ENCODE measurements at places on chromosomes 4 and X.

DNA sequence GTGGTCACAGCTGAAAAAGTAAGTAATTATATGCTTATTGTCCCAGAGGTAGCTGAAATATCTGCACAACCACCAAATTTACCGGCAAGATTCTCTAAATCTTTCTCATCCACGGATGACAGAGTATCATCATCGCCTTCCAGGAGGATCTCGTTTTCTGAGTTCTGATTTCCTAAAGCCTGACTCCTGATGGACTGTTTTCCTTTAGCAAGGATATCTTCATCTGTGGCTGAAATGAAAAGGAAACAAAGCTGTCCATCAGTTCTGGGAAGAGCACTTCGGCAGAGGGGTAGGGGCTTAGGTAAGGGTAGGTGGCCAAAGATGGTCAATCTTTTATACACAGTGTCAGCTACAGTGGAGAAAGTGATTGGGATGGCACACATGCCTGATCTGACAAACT is 8.7 kb downstream of the MAB21L2 start:
- DNase-seq = no peak

GRCh38 chr4:74374561-74375327 is 9.8 kb downstream of the EREG start:
- DNase-seq = no peak

DNA sequence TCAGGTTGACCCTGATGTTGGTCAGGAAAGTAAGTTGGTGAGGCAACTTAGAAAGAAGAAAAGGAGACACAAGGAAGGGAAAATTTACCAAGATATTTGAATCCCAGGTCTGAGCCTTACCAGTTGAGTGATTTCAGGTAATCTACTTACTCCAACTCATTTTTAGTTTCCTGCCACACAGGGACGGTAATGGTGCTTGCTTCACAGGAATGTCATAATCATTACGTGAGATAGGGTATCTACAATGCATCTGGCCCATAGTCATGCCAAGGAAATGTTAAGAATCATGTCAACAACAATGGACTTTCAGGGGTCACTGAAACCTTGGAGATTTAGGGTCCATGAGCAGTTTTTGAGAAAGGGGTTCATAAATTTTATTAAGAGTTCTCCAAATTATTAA is 195.4 kb upstream of the HHIP start:
- no peak for DNase-seq

DNA sequence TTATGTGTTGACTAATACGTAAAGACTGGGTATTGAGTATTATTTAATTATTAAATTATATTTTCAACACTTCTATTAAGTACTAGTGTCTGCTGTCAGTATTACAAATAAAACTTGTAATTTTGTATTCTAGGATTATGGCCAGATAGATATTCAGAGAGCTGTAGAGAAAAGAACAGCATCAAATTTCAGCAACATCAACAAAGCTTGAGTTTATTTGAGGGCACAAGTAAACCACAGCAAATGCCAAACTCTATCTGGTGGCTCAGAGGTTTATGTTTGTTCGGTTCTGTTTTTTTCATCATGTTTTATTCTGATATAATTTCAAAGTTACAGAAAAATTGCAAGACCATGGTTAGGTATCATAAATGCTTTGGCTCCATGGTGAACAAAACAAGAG is 1530.5 kb downstream of the PCDH18 start:
- no peak for DNase-seq

GRCh38 chrX:11397680-11398079 is 104.5 kb downstream of the AMELX start:
- peak; percentile 5 for DNase-seq

DNA sequence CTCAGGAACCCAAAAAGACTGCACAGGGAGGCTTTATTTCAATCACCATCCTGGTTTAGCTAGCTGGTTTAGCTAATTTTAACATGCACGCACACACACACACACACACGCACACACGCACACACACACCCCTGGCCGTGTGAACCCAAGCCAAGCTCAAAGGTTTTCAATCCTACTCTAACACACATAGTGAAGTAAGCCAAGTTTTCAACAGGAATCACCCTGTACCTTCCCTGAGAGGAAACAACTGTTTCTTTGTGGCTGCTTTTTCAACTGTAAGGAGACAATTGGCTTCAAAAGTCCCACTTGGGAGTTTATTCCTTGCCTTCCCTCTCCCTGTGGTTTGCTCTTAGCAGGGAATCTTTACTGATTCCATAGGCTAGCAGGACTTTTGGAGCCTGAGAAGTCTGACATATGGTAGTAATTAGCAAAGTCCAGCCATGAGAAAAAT is 98.9 kb upstream of the BMP3 start:
- no peak for DNase-seq

DNA sequence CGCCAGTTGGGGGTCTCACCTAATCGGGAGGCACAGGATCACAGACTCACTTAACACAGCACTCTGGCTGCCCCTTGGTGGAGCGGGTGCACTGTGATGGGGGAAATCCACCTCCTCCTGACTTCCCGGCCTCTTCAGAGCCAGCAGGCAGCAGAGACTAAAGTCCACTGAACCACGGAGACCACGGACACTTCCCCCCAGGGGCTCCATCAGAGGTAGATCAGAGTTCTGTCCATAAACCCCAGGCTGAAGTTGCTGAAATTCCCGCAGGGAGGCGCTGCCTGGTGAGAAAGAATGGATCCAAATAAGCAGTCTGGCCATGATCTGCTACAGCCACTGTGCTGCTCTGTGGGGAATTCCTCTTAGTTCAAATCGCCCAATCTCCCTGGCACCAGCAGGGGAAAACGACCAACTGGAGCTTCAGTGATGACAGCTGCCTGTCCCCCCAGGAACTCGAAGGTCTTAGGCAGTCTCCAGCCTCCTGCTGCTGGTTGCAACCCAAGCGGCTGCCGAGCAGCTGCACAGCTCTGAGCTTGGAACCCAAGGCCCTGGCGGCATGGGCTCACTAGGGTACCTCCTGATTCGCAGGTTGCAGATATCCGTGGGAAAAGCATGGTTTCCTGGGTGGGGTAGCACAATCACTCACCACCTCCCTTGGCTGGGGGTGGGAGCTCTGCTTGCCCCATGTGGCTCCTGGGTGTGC is 106.9 kb upstream of the DCAF12L2 start:
- no peak for DNase-seq

GRCh38 chr4:15117270-15117946 is 115.1 kb downstream of the CPEB2 start:
- DNase-seq = no peak

GRCh38 chr4:83174844-83175414 is 60.4 kb upstream of the PLAC8 start:
- peak; percentile 33 for DNase-seq

DNA sequence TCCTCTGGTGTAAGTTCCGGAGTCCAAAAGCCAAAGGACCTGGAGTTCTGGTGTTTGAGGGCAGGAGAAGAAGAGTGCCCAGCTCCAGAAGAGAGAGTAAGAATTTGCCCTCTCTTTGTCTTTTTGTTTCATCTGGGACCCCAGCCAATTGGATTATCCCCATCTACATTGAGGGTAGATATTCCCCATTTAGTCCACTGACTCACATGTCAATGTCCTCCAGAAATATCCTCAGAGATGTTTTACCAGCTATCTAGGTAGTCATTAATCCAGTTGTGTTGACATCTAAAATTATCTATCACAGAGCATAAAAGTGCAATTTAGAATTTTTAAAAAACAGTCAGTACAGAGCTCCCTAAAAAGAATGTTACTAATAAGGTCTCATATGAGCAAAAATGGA is 132.9 kb upstream of the TMEM47 start:
- no peak for DNase-seq

DNA sequence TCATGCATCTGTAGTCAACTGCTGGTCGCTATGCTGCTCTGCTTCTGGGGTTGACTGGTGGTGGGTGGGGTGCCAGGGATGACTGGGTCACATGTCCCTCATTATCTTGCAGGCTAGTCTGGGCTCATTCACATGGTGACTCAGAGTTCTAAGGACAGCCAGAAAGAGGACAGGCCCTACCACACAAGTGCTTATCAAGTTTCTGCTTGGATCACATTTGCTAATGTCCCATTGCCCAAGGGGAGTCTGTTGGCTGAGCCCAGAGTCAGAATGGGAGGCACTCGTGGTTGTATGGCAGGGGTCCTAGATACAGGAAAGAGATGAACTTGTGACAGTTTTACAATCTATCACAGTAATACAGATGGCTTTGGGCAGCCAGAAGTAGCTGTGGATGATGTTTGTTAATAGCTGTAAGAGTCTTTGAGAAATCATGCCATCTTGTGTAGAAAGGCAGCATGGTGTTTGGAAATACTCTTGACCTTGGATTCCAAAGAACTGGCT is 221.3 kb downstream of the GPAT3 start:
- DNase-seq = no peak

DNA sequence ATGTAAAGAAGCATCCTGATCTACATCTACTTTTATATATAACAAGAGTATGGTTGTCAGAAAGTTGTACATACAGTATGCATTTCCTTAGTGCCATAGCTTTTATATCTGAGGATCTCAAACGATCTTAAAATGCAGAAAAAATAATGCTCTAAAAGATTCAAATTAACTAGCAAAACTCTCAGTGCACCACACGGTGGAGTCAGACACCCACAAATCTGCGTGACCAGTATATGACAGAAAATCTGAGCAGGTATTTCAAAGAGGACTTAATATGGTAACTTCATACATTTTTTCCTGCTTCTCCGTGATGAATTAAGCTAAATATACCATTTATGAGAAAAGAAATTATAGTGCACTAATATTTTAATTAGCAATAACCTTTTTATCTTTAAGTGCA is 803.0 kb downstream of the DMD start:
- no peak for DNase-seq

GRCh38 chr4:16588651-16589050 is 309.8 kb downstream of the LDB2 start:
- no peak for DNase-seq

- DNase-seq = peak; percentile 47
Measured at GRCh38 chr4:55617587-55618197, 18.4 kb downstream of the NMU start.

- peak; percentile 81 for DNase-seq
Measured at GRCh38 chrX:129781134-129781672, 1.5 kb downstream of the SASH3 start.

DNA sequence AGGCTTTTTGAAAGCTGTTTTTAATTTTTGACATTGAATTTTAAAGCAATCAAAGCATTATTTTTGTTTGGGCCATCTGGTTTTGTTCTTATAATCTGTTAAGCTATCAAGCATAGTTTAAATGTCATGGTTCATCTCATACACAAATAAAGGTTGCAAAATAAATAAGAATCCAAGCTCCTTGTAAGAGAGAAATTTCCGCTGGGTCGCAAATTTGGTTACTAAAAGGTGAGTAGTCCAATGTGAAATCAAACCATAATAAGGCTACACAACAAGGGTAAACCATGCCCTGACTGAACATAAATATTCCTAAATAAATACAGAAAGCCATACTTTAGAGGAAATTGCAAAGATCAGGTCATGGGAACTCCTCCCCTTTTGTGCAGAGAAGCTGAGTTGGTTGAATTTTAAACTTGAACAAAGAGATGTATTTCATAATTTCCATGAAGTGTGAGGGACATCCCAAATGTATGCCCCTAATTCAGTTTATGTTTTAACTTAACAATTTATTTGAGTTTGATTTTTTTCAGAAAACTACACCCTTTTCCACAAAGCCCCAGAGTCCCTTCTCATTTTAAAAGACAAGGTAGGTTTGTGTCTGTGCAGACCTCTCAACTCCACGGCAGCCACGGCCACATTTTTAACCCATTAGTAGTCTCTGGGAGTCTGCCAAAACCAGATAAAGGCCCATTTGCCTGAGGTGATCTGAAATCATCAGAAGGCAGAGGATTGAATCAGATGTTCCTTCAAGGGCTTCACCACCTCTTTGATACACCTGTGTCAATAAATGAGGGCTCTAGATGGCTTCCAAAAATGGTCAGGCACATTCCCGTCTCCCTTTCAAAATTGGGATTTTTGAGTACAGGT is 85.2 kb downstream of the PLAC1 start:
- no peak for DNase-seq

GRCh38 chrX:8084006-8084405 is 87.1 kb downstream of the VCX2 start:
- no peak for DNase-seq

- peak; percentile 78 for DNase-seq
Measured at GRCh38 chrX:49230500-49231232, 2.5 kb downstream of the CACNA1F start.

DNA sequence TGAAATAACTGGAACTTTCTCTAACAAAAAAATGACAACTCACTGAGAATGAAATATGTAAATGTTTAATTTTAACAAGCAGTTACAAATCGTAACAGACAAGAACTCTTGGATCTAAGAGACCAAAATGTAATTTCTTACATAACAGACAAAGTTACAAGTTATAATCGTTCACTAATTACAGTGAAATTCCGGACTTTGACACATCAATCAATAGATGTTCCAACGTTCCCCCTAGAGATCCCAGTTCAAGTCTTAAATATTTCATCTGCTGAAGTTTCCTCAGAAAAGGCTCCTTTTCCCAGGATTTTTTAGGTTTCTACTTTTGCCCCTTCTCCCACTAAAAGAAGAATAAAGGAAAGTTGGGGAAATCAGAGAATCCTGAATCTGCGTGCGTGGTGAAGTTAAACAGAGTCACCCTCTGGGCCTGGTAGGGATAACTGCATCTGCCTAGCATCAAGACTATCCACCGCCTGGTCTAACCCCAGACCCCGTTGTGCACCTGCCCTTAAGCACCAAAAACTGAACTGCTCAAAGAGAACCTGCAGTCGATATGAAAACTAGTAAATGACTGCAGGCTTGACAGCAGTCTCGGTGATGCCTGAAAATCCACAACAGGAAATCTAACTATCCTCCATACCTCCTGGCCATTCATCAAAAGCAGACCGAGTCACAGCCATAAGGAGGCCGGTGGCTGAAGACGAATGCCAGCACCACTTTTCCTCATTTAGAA is 2.3 kb downstream of the IRF2 start:
- DNase-seq = peak; percentile 28

DNA sequence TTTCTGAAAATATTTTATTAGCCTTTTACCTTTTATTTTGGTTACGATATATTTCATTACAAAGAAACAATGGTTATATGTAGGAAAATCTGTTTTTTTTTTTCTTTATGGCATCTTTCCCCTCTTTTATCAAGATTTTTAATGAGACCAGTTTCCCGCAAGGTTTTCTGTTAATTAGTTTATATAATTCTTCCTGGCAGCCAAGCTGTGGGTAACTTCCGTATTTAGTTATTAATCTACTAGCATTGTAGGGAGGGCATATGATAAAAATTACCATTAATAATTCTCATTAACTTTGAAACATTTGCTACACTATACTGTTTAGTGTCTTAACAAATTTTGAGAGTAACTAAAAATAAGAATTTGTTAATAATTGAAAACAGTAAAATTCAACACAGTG is 181.1 kb upstream of the GPRIN3 start:
- no peak for DNase-seq

DNA sequence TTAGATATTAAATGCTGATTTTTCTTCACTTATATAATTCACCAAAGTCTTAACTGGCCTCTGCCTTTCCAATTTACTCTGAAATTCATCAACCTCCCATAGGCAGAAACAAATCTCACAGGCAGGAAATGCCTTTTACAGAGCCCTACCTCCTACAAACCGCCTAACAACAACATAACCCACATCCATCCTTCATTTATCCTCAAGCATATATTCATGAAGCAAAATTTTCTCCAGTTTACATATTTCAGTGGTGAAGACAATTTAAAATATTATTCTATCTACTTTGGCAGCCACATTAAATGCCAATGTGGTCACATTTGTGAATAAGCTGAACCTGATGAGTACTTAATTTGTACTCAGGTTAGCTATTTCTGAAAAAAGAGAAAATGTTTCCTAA is 30.3 kb downstream of the SEPSECS start:
- DNase-seq = no peak

Data from GM10248 (cell line).